ENCODE measurements at places on chromosomes 2 and 18. TPM values are rescaled to one million over a fixed set of nuclear protein-coding genes. Genes with fewer than 3 reads are reported as not detected.
A peak's percentile ranks its signal among the peaks of the same experiment; 100 is the strongest.

- DNase-seq: peak; percentile 64
These were observed 31.4 kb downstream of the DIS3L2 start for GRCh38 chr2:231992888-231993287.

DNA sequence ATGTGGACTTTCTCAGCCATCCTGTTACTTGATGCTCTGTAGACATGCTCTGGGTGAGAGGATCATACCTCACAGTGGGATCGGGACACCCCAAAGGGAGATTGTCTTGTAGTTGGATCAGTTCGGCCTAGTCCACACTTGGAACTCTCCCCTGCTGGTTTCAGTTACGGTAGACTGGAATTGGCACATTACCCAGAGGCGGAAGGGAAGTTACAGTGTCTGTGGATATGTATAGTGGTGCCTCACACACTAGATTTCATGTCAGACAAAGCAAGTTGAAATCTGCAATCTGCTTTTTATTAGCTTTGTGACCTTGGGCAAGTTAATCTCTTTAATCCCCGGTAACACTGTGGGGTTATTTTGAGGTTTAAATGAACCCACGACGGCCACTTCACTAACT, 16.2 kb upstream of the CTAGE1 start:
- peak; percentile 19 for DNase-seq

- no peak for DNase-seq
These were observed 81.0 kb downstream of the APLF start for GRCh38 chr2:68548396-68548795.

DNA sequence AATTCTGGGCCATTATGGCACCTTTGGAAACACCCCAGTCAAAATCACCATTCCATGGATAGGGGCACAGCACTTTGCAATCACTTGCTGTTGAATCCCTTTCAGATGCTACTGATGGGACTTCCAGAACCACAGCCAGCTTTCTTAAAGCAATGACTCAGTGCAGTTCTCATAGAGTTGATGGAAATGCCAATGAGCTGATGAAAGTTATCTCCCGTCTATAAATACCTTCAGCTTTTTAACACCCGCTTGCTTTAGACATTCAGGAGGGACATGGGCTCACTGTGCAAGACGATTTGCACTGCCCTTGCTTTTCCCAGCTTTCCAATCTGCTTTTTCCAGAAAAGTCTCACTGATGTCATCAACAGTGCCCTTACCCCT, 66.7 kb upstream of the RPL31 start:
- DNase-seq: no peak

GRCh38 chr2:238459081-238459629, 32.4 kb downstream of the ASB1 start:
- peak; percentile 99 for DNase-seq

DNA sequence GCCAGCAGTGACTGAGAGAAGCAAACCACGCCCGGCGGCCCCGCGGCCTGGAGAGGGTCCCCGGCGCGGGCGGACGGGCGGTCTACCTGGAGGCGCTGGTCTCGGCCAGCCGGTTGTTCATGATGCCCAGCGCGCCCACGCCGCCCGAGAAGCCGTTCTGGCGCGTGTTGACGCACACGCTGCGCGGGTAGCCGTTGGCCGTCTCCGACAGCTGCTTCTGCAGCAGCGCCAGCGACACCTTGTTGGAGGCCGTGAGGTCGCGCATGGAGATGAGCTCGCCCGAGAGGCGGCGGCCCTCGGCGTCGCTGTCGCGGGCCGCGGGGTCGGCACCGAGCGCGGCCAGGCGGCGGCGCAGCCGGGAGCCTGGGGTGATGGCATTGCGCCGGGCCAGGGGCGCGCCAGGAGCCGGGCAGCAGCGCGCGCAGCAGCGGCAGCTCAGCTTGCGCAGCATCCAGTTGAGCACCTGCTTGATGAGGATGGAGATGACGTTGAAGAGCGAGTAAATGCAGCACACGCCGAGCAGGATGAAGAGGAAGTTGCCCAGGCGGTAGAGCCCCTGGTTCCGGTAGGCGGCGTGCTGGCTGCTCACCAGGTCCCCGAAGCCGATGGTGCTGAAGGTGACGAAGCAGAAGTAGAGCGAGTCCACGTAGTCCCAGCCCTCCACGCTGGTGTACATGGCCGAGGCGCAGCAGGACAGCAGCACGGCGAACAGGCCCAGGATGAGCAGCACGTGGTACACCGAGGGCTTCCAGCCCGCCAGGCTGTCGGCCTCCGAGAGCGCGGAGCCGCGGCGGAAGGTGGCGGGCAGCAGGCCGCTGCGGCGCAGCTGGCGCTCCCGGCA, 118.1 kb downstream of the MSH2 start:
- DNase-seq: peak; percentile 46

DNA sequence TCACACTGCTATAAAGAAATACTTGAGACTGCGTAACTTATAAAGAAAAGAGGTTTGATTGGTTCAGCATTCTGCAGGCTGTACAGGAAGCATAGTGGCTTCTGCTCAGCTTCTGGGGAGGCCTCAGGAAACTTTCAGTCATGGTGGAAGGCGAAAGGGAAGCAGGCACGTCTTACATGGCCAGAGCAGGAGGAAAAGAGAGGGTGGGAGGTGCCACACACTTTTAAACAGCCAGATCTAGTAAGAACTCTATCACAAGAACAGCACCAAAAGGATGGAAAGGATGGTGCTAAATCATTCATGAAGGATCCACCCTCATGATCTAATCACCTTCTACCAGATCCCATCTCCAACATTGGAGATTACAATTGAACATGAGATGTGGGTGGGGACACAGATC, 145.5 kb upstream of the OSR1 start:
- DNase-seq: no peak

DNA sequence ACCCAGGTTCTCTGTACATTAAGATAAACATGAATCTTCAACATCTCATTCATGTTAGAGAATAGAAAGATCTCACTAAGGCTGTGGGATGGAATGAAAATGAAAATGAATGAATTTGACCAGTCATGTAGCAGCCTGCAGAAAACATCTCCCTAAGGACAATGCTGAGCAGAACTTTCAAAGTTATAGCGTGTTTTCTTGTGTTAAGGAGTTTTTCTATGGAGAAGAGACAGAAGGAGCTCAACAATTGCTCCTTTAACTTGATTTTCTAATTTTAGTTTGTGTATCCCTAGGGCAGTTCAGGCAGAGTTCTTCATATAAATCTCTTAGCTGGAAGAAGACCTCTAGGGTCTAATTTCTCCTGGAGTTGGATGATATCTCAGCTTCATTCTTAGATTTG, 45.2 kb upstream of the PDCL3 start:
- DNase-seq: peak; percentile 49

DNA sequence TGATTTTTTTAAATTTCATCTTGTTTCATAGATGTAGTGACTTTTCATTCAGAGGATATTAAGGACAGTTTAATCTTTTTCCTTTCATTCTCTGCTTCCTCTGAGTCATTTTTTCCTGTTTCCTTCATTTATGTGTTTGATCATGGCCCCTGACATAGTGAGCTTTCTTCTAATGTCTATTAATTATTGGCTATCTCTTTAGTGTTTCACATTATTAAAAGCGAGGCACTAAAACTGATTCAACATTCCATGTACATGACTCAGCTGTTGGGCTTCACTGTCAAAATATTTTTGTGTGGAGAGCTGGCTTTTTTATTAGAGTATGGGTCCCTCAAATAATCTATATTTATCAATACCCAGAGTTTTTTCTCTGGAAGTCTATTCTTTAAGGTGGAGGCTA, 125.8 kb downstream of the THSD7B start:
- no peak for DNase-seq

GRCh38 chr2:196266855-196267254, 95.5 kb upstream of the STK17B start:
- peak; percentile 57 for DNase-seq

GRCh38 chr2:161995553-161996016, 78.4 kb downstream of the DPP4 start:
- DNase-seq: no peak

- no peak for DNase-seq
These were observed 343.8 kb downstream of the SUCLG1 start for GRCh38 chr2:84115173-84115857.

GRCh38 chr2:116719836-116720235, 1094.7 kb upstream of the DDX18 start:
- no peak for DNase-seq

DNA sequence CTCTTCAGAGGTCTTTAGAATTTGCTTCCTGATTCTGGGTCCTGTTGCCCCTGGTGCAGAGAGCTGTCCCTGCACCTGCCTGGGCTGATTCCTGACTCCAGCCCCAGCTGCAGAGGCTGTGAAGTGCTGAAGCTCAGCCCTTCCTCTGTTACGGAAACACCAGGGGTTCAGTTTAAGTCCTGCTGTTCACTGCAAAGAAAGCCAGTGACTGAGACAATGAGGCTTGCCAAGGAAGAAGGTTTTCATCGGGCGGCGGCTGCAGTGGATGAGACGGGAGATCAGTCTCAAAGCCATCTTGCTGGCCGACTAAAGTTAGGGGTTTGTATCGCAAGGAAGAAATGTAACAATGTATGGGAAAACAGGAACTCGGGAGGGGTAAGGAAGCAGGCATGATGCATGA, 142.4 kb upstream of the ZNF236 start:
- DNase-seq: peak; percentile 62

DNA sequence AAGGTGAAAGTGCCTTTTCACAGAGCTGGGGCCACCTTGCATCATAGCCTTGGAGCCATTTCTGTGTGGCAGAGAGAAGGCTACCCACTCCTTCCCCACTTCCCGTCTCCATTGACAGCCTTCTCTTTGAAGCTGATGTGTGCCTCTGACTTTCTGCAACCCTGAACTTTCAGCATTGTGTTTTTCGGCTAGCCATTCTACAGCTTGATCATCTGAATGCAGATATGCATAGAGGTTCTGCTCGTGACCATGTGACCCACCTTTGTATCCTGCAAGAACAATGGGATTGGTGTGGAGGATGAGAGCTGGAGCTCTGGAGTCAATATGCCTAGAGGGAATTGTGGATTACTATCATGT, 69.1 kb upstream of the KCNE4 start:
- no peak for DNase-seq

DNA sequence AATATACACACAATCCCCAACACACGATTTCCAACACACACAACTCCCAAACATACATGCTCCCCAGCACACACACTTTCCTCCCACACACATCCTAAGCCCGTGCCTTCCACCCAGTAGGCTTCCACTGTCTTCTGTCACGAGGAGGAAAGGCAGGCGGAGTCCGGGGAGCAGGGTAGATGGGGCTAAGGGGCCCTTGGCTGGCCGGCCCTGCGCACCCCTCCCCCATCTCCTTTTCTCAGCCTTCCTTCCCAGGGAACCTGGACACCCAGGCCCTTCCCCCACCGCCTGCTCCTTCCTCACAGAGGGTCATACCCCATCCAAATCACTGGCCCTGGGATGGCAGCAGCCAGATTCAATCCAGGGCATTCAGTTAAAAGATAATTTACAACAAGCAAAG, 3.4 kb upstream of the PDCD1 start:
- no peak for DNase-seq

- DNase-seq: no peak
These were observed 264.6 kb downstream of the PHLPP1 start for GRCh38 chr18:62979900-62980299.

DNA sequence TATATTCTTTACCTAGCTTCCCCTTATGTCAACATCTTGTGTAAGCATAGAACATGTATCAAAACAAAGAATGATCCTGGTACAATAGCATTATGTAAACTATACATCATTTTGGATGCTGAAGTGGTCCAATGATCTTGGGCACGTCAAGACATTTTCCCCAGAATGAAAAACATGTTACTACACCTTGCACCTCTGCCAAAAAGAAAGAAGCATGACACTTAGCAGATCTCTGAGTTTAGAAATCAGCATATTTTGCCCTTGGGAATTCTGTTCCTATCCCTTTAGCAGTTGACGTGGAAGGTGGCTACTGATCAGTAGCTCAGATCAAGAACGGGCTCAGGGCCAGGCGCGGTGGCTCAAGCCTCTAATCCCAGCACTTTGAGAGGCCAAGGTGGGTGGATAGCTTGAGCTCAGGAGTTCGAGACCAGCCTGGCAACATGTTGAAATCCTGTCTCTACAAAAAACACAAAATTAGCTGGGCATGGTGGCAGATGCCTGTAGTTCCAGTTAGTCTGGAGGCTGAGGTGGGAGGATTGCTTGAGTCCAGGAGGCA, 1.7 kb upstream of the LCLAT1 start:
- no peak for DNase-seq

GRCh38 chr2:36387258-36387916, 31.8 kb downstream of the CRIM1 start:
- no peak for DNase-seq

DNA sequence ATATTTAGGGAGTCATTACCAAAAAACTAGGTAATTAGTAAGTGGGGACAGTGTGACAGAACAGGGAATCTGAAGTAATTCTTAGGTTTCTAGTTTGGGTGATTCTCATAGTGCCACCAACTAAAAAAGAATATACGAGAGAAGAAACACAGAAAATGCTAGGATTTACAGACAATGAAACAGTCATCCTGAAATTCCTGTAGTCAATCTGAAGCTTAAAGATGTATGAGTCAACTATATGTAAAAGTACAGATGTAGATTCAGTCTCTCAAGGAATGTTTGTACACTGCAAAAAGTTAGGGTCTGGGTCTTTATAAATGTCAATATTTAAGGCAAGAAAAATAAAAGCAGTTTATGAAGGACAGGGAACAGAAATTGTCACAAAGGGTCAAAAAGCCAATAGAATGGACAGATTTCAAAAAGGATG, 107.0 kb downstream of the STRN start:
- DNase-seq: no peak

- DNase-seq: no peak
These were observed 930.0 kb upstream of the FSHR start for GRCh38 chr2:50084086-50084843.

DNA sequence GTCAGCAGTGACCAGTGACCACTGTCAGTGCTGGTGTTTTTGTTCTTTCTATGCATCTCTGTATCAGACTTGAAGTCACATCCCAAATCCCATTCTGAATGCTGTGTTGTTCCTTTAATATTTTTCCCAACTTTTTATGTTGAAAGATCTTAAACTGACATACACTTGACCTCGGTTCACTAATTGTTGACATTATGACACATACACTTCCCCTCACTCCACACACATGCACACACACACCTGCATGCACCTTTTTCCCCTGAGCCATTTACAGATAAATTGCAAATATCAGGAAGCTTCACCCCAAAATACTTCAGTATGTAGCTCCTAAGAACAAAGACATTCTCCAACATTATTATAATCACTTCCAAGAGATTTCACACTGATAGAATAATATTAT, 62.4 kb downstream of the CFAP221 start:
- no peak for DNase-seq

- no peak for DNase-seq
These were observed 100.9 kb downstream of the AQP4 start for GRCh38 chr18:26764586-26764985.

The FAM110C gene
- 0.71 TPM for total RNA-seq

The LINC00305 gene
- not detected for total RNA-seq

The FSHR gene
- 0.31 TPM for total RNA-seq

The CXCR2 gene
- 0.04 TPM for total RNA-seq

The CABYR gene
- total RNA-seq: 2.8 TPM

The CTDSP1 gene
- 64.9 TPM for total RNA-seq

The CFAP53 gene
- total RNA-seq: 0.18 TPM

The CD207 gene
- total RNA-seq: 0.13 TPM

The SMYD5 gene
- 31.8 TPM for total RNA-seq

The RAPGEF4 gene
- total RNA-seq: 1.2 TPM

The FAM237A gene
- not detected for total RNA-seq

The TEKT4 gene
- not detected for total RNA-seq
